NCI-H1048 (cell line): ENCODE measurements at places on chromosomes 11 and 22.

DNA sequence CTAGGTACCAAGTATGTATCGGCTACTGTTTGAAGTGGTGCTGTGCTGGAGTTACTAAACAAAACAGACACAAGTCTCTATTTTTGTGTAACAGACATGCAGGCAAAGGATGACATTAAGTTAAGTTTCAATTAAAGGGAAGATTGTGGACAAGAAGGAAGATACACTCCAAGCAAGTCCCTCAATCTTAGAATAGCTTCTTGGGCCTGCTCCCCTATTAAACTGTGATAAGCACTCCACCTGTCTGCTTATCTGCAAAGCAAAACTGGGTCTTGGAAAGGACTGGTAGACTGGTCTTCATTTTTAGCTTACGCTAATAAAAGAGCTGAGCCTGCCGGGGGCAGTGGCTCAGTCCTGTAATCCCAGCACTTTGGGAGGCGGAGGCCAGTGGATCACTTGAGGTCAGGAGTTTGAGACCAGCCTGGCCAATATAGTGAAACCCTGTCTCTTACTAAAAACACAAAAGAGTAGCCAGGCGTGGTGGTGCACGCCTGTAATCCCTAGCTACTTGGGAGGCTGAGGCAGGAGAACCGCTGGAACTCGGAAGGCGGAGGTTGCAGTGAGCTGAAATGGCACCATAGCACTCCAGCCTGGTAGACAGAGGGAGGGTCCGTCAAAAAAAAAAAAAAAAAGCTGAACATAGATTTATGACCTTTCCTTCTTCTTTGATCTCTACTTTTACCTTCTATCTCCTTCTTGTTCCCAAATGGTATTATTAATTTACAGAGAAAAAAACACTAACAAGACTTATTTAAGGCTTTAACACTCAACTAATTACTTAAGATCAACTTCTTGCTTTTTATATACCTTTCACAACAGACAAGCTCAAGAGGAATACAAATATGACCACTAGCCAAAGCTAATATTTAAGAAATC is 4.1 kb downstream of the DDX17 start:
- no peak for DNase-seq

GRCh38 chr11:73322382-73323306 is 14.6 kb downstream of the ARHGEF17 start:
- DNase-seq, result no peak

- DNase-seq, result no peak
Observed at GRCh38 chr11:46252373-46252914, 25.0 kb upstream of the CREB3L1 start.

GRCh38 chr11:123573286-123573685 is 81.1 kb downstream of the SCN3B start:
- no peak for DNase-seq

- DNase-seq, result no peak
Observed at GRCh38 chr11:34647532-34647931, 26.6 kb downstream of the EHF start.

DNA sequence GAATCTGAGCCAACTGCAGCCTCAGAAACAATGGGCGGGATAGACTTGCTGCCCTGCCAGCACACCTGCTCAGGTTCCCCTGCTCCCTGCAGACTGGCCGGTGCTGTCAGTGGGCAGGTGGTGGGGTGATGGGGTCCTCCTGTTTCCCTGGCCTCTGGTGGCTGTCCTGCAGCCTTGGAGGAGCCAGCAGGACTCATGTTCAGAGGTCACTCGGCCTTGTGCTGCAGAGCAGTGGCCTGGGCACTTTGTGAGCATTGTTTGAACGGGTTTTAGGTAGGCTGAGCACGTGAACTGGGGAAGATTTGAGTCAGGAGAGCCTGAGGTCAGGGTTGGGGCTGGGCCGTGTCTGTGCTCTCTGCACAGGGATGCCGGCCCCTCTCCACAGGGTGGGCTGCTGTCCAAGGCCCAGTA is 17.6 kb downstream of the PPIL2 start:
- no peak for DNase-seq

DNA sequence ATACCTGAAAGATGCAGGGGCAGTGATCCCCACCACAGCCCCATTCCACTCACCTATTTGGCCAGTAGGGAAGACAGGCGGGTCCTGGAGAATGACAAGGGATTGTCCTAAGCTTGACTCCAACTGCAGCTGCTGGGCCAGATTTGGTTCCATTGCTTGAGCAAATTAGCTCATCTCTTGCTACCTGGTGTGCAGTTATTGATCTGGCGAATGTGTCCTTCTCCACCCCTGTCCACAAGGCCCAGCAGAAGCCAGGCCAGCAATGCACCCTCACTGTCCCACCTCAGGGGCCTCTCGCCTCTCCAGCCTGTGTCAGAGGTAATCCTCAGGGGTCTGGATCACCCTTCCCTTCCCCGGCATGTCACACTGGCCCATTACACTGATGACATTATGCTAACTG is 23.3 kb downstream of the TSPAN32 start:
- DNase-seq, result no peak

- DNase-seq, result no peak
Observed at GRCh38 chr11:33507356-33507755, 193.3 kb downstream of the C11orf91 start.

- no peak for DNase-seq
Observed at GRCh38 chr11:67673358-67673757, 1.1 kb downstream of the ALDH3B2 start.

- no peak for DNase-seq
Observed at GRCh38 chr22:35479985-35480550, 60.6 kb upstream of the RASD2 start.

DNA sequence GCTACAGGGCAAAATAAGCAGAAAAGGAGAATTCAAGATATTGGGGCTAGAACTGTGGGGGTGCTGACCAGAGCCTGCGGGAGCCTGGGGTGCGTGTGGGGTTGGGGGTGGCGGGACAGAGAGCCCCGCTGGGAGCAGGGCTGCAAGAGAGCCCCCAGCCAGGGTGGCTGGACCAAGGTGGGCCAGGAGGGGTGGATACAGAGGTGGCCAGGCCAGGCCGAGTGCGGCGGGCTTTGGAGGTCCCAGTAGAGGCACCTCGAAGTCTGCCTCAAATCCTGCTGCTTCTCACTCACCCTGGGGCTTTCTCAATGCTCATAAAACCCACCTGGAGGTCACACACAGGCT is 16.9 kb upstream of the MUC5B start:
- DNase-seq, result no peak

- no peak for DNase-seq
Observed at GRCh38 chr11:20070459-20070858, 89.8 kb downstream of the DBX1 start.

GRCh38 chr11:12914400-12914912 is 94.7 kb upstream of the RASSF10 start:
- no peak for DNase-seq

DNA sequence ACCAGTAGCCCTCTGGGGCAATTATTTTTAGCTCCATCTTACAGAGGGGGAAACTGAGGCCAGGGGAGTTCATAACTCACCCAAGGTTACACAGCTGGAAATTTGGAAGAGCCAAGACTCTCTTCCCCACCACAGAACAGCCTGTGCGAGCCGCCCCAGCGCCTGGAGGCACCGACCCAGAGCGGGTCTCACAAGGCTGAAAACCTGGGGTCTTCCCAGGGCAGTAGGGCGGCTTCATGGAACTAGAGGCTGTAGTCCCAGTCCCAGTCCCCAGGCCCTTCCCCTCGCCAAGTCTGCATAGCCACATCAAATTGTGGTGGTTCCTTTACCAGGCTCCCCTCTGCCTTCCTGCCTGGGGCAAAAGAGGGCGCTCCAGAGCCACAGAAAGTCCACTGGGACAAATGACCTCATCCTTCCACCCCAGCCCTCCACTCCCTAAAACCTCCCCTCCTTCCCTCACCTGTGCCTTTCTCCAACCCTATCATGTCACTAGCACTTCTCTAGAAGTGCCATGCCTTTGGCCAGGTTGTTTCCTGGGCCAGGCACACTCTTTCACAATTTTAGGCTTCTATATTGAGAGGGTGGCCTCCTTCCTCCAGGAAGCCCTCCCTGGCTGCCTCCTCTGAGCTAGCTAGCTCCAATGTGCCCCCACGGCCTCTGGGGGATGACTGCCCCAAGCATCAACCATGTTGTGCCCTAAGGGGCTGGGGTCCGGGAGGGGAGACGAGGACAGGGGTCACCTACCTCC is 15.2 kb upstream of the CDC42EP1 start:
- DNase-seq, result no peak

GRCh38 chr11:66286699-66287098 is 2.2 kb downstream of the YIF1A start:
- DNase-seq, result no peak

GRCh38 chr22:39666495-39666894 is 95.9 kb downstream of the CACNA1I start:
- DNase-seq, result no peak

DNA sequence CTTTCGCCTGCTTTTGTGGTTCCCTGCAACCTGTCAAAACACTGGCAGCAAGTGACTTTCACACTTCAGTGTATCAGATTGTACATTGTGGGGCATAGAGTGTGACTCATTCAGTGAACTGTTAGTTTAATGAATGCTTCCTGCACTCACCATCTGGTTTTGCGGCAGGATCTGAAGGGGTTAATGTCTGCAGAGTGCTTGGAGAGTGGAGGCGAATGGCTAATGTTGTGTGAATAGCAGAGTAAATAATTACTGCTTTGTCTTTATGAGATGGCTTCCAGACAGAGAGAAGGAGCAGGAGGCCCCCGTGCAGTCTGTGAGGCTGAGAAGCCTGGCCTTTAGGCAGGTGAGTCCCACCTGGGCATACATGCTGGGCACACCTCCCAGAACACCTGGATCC is 454.3 kb upstream of the KIRREL3 start:
- no peak for DNase-seq

DNA sequence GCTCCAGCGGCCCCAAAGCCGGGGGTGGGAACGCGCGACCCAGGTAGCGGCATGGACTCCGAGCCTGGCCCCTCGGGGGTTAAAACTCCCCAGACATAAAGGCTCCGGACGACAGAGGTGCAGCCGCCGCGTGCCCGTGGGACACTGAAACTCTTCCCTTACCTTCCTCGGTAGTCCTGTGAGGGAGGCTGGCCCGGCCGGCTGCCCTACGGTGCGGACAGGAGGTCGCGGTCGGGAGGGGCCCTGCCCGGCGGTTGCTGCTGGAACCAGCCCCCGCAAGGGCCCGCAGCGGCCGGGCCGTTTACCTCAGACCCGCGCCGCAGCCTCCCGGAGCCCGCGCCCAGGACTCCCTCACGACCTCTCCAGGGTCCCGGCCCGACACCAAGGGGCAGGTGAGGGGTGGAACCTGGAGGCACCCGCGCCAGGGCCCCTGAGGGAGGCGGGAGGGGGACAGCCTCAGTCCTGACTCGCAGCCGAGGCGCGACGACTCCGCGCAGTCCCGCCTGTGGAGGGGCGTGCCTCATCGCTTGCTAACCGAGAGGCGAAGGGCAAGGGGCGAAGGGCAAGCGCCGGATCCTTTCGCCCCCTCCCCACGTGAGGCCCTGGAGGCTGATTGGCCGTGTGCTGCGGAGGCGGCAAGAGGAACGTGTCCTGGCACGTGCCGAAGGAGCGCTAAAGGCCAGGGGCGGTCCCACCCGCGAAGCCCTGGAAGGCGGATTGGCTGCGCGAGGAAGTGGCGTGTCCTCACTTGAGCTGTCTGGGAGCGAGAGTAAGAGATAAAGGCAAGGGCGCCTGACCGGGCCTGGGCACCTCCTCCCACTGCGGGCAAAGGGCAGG is at the start of gene UPB1:
Gene UPB1, plus strand, starts transcription at position 805 of the 837 bp plus-strand sequence. CDS start 72 bp downstream, outside the sequence.
- no peak for DNase-seq

DNA sequence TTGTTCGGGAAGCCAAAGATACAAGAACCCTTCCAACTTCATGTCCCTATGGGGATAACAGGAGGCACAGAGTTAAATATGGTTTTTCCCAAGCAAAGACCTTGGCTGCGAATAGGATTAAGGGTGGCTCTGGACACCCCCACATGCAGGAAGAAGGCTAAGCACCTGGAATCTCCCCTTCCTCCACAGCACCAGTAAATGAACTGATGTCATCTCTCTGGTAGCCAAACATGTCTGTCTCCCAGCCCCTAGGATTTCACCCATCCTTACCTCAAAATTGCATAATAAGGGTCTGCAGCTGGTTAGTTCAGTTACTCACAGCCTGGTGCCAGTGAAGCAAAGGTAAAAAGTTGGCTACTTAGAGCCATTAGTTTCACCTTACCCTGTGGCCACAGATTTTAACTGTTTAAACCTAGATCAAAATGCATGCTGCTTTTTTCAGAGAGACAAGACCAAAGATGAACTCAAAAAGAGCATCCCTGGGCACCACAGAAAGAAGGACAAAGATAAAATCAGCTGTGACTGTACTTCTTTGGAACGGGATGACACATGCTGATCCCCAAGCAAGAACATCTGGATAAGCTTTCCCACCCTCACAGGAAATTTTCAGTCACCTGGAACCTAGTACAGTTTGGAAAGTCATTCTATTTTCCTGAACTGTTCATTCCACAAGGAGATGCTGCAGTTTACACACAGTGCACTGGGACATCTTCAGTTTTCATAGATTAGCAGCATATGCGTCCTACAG is 77.2 kb upstream of the AKIP1 start:
- no peak for DNase-seq

DNA sequence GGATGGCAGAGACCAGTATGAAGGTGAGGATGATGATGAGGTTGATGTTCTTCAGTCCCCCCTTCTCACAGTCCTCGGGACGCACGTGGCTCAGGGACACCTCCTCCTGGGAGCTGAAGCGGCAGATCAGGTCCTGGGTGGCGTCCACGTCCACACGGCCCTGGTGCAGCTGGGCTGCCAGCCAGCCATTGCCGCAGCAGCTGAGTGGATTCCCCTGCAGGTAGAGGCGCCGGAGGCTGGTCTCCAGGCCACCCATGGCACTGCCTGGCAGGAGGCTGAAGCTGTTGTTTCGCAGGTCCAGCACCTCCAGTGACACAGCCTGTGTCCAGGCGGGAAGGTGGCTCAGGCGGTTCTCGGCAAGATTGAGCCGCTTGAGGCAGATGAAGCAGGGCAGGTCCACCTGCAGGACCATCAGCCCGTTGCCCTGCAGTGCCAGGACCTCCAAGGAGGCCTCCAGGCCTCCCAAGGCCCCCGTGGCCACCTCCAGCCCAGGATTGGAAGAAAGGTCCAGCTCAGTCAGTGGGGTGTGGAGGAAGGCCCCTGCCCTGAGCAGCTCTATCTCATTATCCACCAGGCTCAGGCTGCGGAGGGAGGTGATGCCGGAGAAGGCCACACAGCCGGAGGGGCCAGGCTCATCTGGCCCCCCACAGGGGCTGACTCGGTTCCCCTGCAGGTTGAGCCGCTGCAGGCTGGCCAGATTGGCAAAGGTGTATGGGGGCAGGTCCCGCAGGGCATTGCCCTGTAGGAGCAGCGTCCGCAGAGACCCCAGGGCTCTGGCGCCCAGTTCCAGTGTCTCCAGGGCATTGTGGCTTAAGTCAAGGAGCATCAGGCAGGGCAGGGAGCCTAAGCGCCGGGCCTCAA is 10.6 kb downstream of the LRRC32 start:
- no peak for DNase-seq

DNA sequence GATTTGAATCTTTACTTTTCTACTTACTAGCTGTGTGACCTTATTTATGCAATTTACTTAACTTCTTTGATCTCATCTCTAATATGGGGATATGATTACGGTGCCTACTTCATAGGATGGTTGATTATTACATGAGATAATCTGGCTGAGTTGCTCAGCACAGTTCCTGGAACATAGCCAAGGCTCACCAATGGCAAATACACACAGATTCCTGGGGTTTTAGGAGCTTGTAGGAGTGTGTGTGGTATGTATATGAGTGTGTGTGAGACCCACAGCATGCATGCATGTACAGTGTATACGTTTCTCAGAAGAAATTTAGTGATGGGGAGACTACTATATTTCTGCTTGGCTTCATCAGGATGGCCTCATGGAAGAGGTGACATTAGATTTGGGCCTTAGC is 256.9 kb downstream of the KIRREL3 start:
- DNase-seq, result no peak
